Stimulated activated CD8-positive, alpha-beta memory T cell treated with anti-CD3 and anti-CD28 coated beads, Interleukin-7, amount 100 ng/mL, for 24 hours (primary cell): ENCODE measurements at places on chromosomes 13 and 19.

GRCh38 chr13:113630296-113630695 is 27.7 kb downstream of the ATP4B start:
- DNase-seq, result no peak

GRCh38 chr19:13959141-13959961 is 7.0 kb downstream of the DCAF15 start:
- no peak for DNase-seq

DNA sequence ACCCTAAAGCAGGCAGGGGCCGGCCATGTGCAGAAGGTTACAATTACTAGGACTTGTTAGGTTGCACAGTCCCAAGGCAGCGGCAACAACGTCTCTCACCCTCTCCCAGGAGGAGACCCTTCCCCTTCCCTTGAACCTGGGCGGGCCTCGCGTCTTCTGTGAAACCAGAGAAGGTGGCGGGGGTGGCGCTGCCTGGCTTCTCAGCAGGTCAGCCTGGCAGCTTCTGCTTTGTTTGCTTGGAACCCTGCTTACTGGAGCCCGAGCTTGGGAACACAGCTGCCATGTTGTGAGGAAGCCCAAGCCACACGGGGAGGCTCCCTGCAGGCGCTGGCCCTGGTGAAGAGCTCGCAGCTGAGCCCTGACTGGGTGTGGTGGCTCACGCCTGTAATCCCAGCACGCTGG is 15.5 kb downstream of the MKNK2 start:
- no peak for DNase-seq

DNA sequence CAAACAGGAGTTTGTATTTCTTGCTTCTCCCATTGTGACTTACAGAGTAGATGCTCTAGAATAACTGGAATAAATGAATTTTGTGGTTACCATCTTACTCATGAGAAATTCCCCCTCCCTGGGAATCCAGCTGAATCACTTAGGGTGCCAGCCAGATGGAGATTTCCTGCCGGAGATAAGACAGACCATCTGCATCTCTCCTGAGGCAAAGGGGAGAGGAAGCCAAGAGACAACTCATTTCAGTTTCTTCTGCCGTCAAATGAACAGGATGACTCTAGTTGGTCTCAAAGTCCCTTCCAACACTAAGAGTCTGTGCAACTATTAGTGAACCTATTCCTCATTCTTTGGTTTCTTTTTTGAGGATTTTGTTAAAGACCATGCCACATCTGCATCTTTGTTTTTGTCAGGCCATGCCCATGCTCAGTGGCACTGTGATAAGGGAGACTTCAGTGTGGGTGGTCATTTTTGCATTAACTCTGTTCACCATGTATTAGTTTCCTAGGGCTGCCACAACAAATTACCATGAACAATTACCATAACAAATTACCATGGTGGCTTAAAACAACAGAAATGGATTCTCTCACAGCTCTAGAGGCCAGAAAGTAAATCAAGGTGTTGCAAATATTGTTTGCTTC is 112.8 kb downstream of the NDFIP2 start:
- DNase-seq, result no peak

GRCh38 chr13:80388506-80388905 is 47.6 kb upstream of the SPRY2 start:
- DNase-seq, result no peak
